ENCODE measurements at places on chromosomes 11 and 22.

- no peak for DNase-seq
These were observed 38.5 kb upstream of the PRODH start for GRCh38 chr22:18974477-18975180.

GRCh38 chr22:39278040-39278439 is 33.3 kb upstream of the PDGFB start:
- DNase-seq, result no peak

DNA sequence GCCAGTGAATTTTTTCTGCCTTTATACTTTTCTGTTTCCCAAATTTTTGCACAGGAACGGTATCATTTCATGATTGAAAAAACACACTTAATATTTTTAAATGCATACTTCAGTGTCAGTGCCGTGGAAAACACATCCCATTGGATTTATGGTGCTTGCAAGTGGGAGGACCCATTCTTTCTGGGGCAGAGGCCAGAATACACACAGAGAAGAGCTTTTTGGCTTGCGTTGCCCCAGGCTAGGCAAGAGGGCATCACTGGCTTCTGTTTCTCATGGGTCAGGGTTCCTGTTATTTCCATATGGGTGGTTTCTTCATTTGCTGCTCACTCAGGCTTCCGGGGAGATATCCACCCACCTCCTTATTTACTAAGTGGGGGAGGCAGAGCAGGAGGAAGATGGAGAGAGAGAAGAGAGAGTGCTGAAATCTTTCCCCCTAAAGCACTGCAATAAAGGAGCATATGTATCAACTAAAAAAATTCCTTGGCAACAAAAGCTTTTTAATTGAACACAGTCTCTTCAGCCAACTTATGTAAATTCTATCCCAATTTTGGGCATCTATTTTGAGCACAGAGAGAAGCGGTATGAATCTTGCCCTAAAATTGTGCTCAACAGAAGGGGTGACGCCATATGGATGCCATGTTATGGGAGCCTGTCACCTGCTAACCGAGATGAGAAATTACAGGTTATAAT is 66.0 kb upstream of the KIRREL3 start:
- no peak for DNase-seq

DNA sequence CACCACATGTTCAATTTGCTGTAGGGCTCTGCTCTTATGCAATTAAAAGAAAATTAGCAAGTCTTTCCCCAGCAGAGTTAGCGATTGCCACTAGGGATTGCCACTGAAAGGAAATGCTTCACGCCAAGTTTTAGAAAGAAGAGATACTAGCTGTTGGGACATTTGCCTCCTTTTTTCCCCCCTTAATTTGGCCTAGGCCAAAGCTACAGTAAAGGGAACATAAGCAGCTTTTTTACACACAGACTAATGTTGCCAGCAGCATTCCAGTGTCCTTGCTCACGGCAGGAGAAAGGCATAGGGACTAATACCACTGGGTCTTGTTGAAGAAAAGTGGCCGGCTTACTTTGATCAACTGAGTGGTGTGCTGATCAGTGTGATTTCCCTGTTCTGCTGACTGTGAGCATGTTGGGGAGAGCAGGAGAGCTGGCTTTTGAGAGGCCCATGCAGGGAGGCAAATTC is 71.2 kb downstream of the PHF21A start:
- no peak for DNase-seq

DNA sequence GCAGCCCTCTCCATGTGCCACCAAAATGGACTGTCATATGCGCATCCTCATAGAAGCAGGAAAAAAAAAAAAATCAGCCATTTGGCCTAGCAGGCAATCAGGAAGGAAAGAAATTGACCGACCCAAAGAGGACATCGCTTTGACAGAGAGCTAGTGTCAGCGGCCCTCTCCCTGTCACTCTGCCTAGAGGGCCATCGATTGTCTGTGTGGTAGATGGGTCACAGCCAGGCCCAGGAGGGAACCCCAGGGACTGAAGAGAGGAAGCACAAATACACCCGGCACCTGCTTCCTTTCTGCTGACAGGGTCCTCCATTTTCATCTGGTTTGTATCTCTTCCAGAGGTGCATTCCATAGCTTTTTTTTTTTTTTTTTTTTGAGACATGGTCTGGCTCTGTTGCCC is 21.8 kb downstream of the VPS37C start:
- no peak for DNase-seq

- no peak for DNase-seq
These were observed 21.2 kb upstream of the MAP6 start for GRCh38 chr11:75689863-75690609.

DNA sequence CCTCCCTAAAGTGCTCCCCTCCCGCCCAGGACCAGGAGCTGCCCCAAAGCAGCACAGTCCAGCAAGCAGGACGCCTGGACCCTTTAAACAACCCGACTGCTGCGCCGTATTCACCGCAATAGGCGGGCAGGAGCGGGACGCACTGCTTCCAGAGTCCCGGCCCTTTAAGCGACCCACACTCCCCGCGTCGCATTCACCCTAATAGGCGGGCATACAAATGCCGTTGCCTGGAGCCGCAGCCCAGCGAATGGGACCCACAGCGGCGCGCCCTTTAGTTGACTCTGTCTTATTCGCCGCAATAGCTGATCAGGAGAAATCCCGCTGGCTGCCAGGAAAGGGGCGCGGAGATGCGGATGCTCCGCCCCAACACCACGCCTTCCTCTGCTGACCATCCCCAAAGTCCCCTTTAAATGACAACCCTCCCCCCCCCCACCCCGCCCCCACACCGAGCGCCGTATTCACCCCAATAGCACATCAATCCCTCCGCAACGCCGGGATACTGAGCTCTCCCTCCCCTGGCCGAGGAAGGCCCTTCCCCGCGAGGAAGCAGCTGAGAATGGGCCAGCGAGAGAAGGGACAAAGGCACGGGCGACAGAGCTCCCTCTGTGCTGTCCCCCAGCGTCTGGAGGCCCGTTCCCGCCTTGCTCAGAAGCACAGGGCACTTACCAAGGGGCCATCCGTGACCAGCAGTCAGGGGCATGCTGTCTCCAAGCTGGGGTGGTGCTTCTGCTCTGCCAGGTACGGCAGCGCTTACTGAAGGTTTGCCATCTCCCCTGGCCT is 4.7 kb downstream of the OSBPL5 start:
- no peak for DNase-seq

GRCh38 chr11:45141171-45141570 is 5.3 kb upstream of the PRDM11 start:
- DNase-seq, result no peak

DNA sequence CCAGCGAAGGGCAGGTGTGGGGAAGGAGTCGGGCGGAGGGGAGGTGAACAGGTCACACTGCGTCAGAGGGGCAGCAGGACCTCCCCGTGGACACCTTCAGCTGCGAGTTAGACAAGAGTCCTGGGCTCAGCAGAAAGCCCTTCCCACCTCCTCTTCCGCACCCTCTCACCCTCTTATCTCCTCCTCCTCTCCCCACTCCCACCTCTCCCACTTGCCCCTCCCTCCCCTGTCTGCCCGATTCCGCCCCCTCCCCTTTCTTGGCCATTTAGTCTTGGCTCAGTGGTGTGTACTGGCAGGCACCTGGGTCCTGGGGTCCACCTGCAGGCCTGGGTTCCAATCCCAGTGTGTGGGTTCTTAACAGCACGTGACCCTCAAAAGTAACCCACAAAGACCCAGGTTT is 37.2 kb downstream of the CYTH4 start:
- DNase-seq, result no peak

DNA sequence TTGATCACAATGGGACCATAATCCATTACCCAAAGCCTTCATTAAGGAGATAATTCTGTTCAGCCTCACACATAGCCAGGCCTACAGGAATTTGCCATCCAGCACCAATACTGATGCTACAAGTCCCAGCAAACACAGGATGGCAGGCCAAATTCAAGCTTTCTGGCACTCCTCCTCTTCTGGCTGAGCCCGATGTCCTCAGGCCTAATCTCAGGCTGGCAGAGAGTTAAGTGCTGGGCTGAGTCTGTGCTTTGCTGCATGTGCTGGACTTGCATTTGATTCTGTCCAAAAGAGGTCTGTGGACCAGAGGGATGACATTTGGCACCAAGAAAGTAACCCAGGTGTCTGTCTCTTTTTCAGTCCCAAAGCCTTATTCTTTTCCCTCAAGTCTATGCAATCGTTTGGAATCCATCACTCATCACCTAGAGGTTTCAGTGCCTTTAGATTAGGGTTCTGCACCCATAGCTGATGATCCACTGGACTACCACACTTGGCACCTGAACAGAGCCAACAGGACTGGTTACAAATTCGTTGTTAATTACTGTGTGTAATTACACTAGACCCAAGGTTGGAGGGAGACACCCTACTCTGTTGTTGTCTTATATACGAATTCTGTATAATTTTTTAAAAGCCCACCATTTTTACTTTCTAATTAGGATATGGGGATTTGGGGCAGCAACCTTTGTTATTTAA is 19.4 kb upstream of the LIN7C start:
- no peak for DNase-seq

- DNase-seq, result no peak
These were observed 33.9 kb downstream of the PRDM11 start for GRCh38 chr11:45180179-45180847.

- no peak for DNase-seq
These were observed 16.8 kb upstream of the RGL4 start for GRCh38 chr22:23673826-23674690.

GRCh38 chr22:44399906-44400762 is 87.4 kb upstream of the SHISAL1 start:
- DNase-seq, result no peak

GRCh38 chr11:29452146-29452545 is 564.7 kb downstream of the KCNA4 start:
- no peak for DNase-seq

DNA sequence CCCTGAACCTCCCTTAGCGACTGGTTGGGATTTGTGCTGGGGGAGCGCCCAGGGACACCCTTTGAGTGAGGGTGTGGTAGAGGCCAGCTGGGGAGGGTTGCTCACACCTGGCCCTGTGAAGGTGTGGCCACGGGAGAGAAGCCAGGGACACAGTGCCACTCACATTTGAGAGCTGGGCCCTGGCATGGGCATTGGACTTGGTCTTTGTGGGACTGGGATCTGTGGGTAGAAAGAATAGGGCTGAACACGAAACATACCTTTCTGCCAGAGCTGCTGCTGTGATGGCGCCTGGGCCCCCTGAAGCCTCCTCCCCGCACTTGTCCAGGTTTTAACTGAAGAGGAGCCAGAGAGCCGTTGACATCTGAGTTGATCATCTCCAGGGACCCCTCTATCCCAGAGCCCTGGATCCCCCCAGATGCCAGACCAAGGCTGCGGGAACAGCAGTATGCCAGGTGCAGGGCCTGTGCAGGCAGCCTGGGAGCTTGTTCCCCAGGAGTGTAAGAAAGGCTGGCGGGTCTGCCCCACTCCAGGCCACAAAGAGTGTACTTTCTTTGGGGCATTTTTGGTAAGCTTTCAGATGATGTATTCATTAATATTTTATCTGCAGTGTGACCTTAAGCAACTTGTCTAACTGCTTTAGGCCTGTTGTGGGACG is 284.1 kb downstream of the TBC1D22A start:
- no peak for DNase-seq

GRCh38 chr11:43969543-43969942 is 27.1 kb downstream of the C11orf96 start:
- no peak for DNase-seq

DNA sequence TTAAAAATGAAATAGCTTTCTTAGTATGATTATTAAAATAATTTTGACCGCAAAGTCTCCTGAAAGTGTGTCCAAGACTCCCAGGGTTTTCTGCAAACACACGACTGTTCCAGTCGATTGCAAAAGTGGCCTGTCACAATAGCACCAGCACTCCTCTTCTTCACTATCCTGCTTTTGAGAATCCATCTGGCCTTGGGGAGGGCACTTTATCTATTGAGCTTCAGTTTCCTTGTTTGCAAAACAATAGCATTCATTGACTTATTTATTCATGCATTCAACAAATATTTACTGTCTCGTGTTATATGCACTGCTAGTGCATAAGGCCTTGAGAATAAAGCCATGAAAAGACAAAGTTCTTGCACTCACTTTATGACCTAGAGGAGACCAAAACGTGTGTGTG is 96.2 kb upstream of the NTM start:
- no peak for DNase-seq

DNA sequence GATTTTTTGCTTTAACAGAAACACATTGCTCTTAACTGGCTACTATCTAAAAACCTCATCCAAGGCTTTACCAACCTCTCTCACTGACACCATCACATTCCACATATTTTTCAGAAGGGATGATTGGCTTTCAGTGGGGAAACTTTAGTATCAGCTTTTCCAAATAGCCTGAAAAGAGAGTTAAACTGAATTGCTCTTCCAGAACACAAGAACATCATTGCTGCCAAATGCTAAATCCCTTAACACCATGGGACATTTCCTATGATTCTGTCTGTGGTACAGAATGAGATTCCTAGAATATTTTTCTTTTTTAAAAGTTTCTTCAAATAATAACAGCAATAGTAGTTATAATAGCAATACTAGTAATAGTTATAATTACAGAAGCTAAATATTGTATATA is 45.4 kb downstream of the SOX6 start:
- DNase-seq, result no peak

GRCh38 chr11:71450507-71450906 is 2.3 kb upstream of the DHCR7 start:
- no peak for DNase-seq

- DNase-seq, result no peak
These were observed 20.5 kb upstream of the HEPHL1 start for GRCh38 chr11:94000659-94001058.

GRCh38 chr11:69483691-69484426 is 2.4 kb downstream of the LINC01488 start:
- DNase-seq, result no peak

DNA sequence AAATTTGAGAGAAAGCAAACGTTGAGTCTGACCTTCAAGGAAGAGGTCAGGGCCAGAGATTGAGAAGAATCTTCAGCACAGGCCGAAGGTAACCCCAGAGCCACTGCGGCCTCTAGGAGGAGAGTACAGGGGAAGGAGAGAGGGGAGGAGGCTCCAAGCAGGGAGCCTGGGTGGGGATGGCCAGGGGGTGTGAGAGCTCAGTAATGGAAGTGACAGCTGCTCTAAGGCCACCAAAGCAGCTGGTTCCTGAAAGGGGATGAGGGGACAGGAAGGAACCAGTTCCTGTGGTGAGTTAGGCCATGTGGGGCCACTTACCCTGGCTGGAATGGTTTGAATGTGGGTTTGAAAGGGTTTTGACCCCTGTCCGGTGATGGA is 46.1 kb downstream of the PISD start:
- DNase-seq, result no peak

All from stimulated activated CD4-positive, alpha-beta T cell treated with anti-CD3 and anti-CD28 coated beads, TNF-alpha, amount 100 ng/mL, for 1 hour (primary cell).